ENCODE measurements at places on chromosomes 6 and 20.

- DNase-seq: no peak
Observed at GRCh38 chr6:148192310-148192709, 150.3 kb upstream of the SASH1 start.

DNA sequence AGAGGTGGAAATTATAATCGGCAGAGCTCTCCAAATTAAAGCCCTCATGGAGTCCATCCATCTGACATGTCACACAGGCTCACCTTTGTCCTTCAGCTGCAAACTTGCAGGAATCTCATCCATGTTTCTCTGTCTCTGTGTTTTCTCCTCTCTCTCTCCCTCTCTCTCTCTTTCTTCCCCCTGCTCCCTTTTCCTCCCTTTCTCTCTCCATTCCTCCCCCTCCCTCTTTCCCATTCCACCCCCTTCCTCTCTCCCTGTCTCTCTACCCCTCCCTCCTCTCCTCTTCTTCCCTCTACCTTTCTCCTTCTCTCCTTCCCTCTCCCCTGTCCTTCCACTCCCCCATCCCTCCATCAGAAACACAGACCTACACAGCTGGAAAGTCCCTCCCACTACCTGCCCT lies 6.8 kb downstream of the NCR2 start:
- no peak for DNase-seq

- no peak for DNase-seq
Observed at GRCh38 chr20:36310215-36310981, 4.3 kb downstream of the DLGAP4 start.

DNA sequence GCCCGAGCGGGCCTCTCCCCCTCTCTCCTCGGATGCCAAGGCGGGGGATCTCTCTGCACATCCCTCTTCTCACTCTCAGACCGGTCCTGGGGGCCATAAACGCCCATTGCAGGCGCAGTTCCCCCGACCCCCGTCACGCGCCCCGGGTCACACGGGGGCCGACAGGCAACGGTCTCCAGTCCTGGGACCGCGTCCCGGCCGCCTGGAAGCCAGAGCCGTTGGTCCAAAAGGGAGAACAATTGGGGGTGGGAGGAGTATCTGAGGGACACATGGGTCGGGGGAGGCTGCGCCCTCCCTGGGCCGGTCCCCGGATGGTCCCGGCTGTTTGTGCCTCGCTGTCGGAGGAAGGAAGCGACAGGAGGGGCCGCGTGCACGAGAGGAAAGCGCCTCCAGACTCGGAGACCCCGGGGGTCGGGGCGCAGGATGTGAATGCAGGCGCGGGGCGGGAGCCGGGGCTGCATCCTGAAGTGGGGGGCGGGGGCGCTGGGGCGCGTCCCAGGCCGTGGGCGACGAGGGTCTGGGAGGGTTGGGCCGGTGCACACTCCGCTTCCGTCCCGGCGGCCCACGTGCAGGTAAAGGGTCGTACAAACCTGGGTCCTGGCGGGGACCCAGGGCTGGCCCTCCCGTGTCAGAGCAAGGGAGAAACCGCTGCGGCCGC lies 903 bp downstream of the SLC4A11 start:
- DNase-seq: no peak

DNA sequence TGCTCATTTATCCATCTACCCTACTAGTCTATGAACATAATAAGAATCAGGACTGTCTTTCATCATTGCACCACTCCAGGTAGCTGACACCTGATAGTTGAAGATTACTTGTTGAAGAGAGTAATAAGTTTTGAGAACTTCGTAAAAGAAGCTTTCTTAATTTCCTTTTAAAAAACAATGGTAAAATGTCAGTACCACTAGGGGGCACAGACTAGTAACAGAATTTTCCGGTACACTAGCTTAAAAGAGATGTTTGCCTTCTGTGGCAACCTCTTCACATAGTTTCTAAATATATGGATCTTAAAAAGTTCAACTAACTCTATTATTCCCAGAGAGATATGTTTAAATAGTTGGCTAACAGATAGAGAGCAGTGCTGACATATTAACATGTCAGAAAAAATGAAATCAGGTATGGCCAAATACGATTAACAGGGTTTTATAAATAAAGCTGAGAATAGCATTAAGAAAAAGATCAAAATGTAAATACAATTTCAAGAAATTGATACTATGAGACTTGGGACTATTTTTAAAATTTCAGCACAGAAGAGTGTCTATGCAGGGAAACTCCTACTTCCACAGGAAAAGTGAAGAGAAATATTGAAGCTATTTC lies 5.4 kb upstream of the KCNQ5 start:
- peak; percentile 51 for DNase-seq

DNA sequence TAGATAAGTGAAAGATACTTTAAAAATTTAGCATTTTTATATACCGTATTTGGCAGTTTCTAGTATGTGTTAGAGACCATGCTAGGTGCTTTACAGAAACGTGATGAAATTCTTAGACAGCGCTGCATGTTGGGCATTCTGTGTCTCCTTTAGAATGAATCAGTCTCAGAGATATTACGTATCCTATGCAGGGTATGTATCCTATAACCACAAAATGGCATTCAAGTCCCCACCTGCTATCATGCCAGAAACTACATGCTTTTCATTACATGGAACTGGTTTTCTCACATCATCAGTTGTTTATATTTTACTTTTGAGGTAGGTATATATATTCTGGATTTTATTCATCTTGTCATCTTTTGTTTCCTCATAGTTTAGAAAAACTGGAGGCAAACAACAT lies 42.3 kb downstream of the PEX7 start:
- DNase-seq: no peak

DNA sequence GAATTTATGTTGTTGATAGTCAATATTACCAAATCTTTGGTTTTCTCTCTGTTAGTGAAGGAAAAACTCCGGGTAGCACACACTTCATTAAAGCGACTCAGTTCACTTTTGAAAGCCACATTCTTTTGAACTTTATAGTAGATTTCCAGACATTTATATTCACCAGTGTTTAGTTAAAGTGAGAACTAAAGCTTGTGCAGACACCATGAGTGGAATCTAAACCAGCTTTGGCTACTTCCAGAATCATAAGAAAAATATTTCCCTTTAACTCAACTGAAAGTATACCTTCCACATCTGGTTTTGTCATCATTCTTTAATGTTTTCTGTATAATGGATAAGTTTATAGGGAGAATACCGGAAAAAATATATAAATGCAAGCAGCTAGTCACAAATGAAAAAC lies 92.1 kb upstream of the COL21A1 start:
- DNase-seq: no peak

GRCh38 chr20:41854765-41855164 lies 236.6 kb upstream of the CHD6 start:
- no peak for DNase-seq

DNA sequence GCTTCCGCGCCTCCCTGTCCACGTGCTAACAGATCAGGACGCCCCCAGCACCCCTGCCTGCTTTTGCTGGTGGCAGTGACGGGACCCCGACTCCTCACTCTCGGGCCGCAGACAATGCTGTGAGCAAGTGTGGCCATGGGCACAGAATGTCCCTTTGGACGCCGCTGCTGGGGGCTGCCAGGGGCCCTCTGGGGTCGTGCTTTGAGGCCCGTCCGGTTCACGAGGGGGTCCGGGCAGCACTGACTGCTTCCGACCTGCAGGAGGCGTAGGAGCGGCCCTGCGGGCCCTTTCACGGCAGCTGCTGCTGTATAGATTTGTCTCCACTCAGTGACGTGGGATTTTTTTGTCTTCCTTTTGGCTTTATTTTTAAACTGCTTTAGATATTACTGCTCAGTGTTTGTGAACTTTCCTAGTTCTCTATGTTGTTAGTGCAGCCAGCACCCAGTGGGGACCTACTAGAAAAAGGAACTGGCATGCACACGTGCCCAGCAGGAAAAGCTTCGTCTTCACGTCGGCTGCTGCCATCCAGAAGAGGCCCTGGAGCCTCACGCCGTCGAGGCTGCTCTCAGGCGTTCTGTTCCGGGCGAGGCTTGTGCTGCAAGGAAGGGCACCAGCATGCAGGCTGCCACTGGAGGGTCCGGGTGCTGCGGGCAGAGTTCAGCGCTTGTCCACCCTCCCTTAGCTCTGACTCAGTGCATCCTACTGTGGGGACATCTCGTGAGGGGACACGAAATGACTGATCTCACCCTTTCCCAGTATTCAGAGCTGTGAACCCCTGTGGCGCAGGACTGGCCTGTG lies 21.7 kb downstream of the UCKL1 start:
- DNase-seq: no peak

DNA sequence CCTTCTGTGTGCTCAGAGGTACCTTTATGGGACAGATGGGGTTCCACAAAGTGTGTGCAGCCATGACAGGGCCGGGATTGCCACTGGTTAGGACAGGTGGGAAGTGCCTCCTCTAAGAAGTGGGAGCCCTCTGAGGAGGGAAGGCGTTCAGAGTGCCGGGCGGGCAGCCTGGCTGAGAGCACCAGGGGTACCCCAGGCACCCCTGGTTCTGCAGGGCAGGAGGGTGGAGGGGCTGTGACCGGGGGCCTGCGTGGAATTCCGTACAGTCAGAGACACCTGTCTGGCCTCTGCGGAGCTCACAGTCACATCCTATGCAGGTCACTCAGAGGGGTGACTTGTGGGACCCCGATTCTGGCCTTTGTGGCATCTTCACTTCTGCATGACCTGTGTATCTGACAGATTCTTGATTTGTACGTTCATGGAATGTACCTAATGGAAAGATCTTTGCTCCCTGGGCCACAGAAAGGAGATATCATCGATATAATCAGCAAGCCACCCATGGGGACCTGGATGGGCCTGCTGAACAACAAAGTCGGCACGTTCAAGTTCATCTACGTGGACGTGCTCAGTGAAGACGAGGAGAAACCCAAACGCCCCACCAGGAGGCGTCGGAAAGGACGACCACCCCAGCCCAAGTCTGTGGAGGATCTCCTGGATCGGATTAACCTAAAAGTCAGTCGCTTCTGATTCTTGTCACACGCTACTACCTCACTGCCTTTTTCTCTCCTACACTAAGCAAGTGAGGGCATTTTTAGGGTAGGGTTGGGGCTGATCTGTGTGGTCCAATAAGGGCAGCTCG lies 190.9 kb downstream of the SASH1 start:
- no peak for DNase-seq

DNA sequence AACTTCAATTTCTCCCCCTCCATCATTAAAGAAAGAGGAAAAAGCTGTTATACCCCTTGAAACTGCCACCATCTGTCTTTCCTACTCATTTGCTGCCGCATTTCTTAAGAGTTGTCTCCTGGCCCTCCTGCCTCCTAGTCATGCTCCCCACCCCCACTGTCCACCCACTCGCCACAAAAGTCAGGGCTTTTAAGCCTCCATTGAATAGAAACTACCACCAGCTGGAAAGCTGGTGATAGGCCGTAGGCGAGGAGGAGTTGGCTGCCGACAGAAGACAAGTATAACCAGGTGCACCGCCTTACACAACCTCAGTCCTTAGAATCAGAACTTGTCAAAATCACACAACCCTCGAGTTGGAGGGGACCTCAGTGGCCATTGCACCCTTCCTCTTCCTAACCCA lies 67.6 kb downstream of the B3GAT2 start:
- no peak for DNase-seq

GRCh38 chr6:18445228-18445627 lies 58.1 kb downstream of the RNF144B start:
- no peak for DNase-seq

GRCh38 chr6:138920906-138921305 lies 67.1 kb downstream of the REPS1 start:
- peak; percentile 19 for DNase-seq

- DNase-seq: no peak
Observed at GRCh38 chr20:44478206-44478605, 2.5 kb downstream of the TTPAL start.

DNA sequence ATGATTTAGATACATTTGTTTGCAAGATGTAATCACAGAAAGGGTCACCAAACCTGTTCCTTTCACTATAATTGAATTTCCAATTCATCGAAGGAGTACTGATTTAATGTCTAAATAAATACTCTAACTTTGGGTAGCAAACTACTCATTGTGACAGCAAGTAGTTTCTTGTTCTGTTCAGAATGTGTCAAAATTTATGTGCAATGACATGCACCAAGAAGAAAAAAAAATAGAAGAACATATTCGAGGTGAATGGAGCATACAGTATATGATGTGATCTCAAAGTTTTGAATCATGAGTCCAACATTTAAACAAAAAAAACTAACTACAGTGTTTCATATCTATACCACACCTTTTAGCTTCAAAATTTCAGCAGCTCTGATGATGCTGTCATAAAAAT lies 583.6 kb upstream of the MMS22L start:
- DNase-seq: no peak

DNA sequence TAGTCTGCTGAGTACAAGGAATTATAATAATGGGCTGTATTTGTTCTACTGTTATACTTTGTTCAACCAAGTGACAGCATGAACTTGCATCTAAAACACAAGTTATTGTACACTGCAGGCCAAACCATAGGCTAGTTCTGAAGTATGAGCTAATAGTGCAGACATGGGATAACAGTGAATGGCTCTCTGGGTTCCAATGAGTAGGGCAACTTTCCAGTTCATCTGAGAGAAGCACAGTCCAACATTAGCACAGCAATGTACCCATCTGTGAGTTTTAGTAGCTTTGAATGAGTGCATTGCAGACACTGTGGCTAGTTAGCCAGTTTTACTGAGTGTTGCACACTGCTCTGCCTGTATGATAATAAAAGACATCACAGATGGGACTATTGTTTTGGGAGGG lies 56.5 kb upstream of the FUT9 start:
- DNase-seq: peak; percentile 68

GRCh38 chr6:61606500-61606899 lies 679.5 kb downstream of the KHDRBS2 start:
- no peak for DNase-seq

DNA sequence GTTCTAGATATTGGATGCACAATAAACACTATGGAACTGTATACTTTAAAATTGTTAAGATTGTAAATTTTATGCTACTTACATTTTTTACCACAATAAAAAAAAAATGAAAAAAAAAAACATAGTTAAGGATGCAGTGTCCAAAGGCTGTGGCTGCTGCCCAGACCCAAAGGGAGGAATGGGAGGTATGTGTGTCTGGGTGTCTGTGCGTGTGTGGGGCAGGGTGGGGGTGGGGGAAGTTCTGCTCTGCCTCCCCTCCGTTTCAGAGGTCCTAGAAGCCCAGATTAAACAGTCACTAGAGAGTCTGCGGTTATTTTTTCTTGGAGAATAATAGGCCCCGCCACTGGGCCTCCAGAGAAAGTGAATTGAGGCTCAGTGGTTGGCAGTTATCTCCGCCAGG lies 136.4 kb upstream of the ARMC2 start:
- DNase-seq: no peak

- no peak for DNase-seq
Observed at GRCh38 chr6:102075539-102075938, 682.0 kb downstream of the GRIK2 start.
